ENCODE measurements at places on chromosomes 16 and 17.
A peak's percentile ranks its signal among the peaks of the same experiment; 100 is the strongest.

DNA sequence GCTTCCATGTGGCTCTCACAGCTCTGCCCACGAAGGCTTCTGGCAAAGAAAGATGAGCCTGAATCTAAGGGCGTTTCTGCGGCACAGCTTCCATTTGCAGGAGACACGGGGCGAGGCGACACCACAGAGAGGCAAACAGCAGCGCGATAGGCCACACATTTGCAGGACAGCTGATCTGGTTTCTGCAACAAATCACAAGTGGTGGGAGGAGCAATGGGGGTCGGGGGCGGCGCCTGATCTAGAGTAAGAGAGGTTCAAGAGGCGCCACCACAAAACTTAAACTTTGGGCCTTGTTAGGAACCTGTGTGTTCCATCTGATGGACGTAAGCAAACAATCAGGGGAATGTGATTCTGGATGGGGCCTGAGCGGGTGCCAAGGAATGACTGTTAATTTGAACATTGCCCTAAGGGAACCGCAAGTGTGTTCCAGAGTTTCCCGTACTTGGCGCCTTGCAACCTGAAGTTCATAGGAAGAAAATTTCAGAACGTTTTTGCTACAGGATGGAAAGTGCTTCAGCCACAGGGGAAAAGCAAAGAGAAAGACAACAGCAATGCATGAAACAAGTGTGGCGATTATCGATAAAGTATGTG, 18.9 kb upstream of the ENPP7 start:
- no peak for DNase-seq

DNA sequence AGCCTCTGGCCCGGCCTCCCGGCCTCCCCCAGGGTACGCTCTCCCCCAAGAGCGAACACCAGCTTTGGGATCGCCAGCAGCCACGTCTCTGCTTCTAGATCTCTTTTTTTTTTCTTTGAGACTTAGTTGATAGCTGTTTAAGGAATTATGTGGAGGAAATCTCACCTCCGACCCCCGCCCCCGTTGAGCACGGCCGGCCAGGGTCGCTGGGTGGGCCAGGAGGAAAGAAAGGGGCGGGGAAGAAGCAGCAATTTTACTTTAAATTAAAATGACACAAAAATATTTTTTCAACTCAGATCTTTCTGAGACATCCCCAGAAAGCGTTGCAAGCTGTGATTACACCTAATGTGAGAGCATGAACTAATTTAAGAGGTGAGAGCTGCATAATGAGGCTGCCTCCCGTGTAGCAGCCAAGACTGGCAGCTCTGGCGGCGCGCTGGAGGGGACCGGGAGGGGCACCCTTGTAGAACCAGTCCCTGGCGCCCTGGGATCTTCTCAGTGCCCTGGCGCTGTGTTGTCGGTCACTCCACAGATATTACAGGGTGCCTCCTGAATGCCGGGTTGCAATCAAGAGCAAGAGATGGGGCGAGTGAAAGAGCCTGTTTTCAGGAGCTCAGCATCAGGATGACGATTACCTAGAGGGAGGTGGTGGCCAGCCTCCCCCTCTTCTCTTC, 1.9 kb upstream of the CBLN1 start:
- no peak for DNase-seq

DNA sequence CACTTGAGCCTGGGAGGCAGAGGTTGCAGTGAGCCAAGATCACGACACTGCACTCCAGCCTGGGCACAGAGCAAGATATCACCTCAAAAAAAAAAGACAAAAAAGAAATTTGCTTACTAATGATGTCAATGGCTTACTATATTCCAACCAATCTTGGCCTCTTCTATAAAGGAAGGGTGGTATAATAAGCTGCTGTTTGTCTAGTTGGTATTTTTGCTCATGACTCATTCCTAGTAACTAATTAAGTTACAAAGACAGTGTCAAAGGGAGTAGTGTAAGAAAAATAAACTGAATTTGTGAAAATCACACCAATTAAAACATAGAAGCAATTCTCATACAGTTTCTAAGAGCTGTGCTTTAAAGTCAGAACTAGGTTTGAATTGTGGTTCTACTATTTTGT, 82.5 kb downstream of the NLK start:
- DNase-seq = no peak

GRCh38 chr17:41932816-41933389, 2.5 kb downstream of the ODAD4 start:
- DNase-seq = peak; percentile 50

GRCh38 chr17:29573871-29574731, 5.6 kb downstream of the TP53I13 start:
- DNase-seq = no peak

DNA sequence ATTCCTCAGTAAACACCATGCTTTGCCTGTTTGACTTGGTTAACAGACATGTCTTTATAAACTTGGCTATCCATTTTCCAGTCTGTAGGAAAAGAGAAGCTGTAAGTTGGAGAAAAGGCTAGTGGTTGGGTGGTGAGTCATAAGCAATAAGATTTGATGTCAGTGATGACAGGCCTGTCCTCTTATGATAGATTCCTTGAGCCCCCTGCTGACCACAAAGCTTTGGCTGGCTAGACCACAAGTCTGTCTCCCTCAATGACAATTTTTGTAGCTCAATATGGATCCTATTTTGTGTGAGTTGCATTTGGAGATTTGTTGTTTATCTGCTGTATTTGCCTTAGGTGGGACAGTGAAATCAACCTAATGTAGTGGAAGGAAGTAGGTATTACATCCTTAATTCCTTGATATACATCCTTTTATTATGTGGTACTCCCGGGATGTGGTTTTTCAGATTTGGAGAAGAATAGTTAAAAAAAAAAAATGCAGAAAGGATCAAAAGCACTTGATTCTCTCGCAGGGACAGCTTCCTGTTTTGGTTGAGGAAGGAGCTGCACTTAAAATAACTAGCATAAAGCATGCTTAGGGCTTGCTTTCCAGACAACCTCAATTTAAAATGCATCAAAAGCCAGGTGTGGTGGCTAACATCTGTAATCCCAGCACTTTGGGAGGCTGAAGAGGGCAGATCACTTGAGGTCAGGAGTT, 67.4 kb downstream of the SIAH1 start:
- no peak for DNase-seq

DNA sequence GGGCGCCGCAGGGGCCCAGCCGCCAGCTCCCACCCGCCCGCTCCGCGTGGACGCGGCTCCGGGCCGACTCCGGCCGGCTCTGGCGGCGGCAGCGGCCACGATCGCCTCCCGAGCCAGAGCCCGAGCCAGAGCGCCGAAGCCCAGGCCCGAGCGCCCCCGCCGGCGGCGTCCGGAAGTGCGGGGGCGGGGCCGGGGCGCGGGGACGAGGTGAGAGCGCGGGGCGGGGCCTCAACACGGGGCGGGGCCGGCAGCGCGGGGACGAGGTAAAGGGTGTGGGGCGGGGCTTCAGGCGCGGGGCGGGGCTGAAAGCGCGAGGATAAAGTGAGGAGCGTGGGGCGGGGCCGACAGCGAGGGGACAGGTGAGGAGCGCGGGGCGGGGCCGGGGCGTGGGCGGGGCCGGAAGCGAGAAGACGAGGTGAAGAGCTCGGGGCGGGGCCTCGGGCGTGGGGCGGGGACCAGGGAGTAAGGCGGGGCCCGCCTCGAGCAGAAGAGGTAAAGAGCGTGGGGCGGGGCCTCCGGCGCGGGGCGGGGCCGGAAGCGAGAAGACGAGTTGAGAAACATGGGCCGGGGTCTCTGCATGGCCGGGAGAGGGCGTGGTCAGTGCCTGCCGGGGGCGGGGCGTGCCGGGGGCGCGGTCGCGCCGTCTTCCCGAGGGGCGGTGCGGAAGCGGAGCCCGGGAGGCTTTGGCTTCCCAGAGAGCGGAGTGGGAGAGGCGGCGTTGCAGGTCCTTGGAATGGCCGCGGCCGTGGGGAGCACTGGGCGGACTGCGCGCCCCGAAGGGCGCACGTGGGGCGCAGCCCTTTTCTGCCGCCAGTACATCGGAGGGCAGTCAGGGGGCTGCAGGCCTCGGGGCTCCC, at the start of gene AXIN1:
AXIN1 (minus strand) TSS at position 177 of the 857 bp plus-strand sequence. CDS start 5,698 bp downstream, outside the sequence.
- DNase-seq = peak; percentile 86

- DNase-seq = no peak
These were observed 7.7 kb downstream of the GIT1 start for GRCh38 chr17:29581583-29582253.

GRCh38 chr17:65953316-65954147, 238.4 kb downstream of the CEP112 start:
- no peak for DNase-seq

DNA sequence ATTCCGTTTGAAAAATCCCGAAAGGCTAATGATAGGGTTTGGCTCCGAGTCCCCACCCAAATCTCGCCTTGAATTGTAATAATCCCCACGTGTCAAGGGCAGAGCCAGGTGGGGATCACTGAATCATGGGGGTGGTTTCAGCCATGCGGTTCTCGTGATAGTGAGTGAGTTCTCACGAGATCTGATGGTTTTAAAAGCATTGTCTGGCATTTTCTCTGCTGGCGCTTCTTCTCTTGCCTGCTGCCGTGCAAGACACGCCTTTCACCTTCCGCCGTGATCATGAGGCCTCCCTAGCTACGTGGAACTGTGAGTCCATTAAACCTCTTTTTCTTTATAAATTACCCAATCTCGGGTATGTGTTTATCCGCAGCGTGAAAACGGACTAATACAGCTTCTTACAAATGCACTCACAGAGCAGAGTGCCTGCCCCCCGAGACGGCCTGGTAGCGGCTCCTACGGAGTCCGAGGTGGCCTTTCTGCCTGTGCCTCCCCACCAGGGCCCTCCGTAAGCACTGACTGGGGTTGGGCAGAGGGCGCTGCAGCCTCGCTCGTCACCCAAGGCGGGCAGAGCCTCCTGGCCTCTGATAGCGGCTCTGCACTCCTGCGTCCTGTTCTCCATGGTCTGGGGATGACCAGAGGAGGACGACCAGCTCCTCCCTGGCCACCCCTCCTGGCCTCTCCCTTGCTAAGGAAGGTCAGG, 131.7 kb downstream of the FOXL1 start:
- DNase-seq = no peak

GRCh38 chr17:76480632-76481031, 13.2 kb downstream of the AANAT start:
- DNase-seq = no peak

DNA sequence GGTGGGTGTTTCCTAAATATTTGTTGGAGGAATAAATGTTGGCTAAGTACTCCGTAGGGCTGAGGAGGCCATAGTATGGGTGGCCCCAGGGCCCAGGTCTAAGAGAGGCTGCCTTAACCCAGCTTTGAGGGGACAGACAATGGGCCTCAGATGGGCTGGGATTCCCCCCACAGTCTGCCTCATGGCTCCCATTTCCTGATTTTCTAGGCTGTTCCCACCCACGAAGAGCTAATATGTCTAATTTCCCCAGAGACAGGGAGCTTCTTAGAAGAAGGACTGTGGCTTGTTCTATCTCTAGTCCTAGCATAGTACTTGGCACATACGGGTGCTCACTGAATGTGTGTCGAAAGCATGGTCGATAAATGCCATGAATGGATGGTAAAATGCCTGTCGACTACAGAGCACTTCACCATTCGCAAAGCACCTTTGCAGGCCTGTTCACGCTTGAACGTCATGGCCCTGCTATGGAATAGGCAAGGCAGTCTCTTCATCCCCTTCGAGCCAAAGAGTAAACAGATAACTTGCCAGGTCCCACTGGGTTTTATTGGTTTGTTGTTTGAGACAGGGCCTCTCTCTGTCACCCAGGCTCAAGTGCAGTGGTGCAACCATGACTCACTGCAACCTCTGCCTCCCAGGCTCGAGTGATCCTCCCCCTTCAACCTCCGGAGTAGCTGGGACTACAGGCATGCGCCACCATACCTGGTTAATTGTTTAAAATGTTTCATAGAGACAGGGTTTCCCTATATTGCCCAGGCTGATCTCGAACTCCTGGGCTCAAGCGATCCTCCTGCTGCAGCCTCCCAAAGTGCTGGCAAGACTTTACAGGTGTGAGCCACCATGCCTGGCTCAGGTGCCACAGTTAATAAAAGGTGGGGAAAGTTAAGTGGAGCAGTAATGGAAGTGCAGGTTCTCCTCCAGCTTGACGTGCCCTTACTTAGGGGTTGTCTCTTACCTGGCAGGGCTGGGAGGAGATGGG, 9.7 kb downstream of the CHAD start:
- no peak for DNase-seq

DNA sequence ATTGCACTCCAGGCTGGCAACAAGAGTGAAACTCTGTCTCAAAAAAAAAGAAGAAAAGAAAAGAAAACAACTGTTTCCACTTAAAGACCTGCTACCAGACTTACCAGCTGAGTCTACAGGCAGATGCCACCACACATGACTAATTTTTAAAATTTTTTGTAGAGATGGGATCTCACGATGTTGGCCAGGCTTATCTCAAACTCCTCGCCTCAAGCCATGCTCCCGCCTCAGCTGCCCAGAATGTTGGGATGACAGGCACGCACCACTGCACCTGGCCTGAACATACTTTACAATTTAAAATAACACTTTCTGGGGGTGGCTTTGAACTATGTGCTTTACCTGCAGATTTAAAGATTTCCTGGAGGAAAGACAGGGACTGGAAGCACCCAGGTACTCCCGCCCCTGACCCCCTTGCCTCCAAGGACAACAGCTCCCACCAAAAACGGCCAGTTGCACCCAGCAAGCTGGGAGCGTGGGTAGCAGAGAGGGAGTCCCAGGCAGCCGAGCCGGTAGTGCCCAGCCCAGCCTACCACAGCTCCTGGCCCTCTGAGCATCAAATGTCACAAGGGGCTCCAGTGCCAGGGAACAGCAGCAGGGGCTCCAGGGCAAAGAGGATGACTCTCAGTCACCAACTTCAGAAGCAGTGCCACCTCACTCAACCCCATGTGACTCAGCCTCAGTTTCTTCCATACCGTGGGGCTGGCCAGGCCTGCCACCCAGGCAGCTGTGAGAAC, 262.9 kb downstream of the PARN start:
- no peak for DNase-seq

DNA sequence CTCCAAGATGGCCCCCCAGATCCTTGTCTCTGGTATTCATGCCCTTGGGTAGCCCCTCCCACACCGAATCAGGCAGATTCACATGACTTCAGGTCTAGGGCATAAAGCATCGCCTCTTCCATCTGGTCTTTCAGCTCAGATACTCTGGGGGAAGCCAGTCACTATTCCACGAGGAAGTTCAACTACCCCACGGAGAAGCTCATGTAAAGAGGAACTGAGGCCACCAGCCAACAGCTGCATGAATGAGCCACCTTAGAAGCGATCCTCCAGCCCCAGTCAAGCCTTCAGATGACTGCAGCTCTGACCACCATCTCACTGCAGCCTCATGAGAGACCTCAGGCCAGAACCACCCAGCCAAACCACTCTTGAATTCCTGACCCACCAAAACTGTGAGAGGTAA, 54.1 kb downstream of the SOCS3 start:
- DNase-seq = no peak

GRCh38 chr17:35291802-35292201, 48.9 kb downstream of the SLFN5 start:
- DNase-seq = no peak

GRCh38 chr17:15501793-15502192, 34.4 kb upstream of the CDRT4 start:
- no peak for DNase-seq

DNA sequence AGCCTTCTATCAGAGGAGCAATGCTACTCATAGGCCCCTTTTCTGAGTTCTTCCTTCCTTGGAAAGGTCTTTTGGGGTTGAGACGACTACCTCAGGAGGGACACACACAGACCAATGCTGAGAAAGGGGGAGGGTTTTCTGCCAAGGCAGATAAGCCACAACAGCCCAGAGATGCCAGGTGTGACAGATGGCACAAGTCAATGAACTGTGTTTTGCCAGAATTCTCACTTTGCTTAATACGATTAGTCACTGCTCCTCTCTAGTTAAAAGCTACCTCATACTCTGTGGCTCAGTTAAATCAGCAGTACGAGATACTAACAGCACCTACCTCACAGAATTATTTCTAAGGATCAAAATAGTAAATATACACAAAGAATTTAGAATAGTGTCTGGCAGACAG, 8.0 kb downstream of the BRD7 start:
- no peak for DNase-seq

Measured in GF-D8 (cell line).